Hepatocyte (in vitro differentiated cells): ENCODE measurements at places on chromosomes 11 and 22. TPM values are rescaled to one million over a fixed set of nuclear protein-coding genes. Genes with fewer than 3 reads are reported as not detected.

DNA sequence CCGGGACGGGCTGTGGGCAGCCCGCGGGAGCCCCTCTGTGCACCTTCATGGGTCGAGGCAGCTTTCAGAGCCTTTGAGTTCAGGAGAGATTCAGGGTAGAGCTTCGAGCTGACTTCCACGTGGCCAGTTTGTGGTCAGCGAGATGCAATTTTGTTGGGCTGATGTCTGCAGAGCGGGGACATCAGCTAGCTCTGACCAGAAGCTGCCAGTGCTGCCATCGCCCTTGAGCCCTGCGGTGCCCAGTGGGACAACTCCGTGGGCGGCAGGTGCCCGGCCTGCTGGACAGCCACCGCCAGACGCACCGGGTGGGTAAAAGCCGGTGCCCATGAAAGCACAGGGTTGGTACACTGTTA is 719 bp downstream of the TALDO1 start:
- peaks cover 16% of the 10 kb centered on the region for H3K4me1 ChIP-seq
- no peaks in the 10 kb centered on the region for H3K27me3 ChIP-seq
- peak overlapping the region; percentile 86 for H3K4me3 ChIP-seq
- no peak for DNase-seq
- H3K36me3 ChIP-seq: no peaks in the 10 kb centered on the region

- DNase-seq: no peak
- no peak overlapping the region for H3K4me3 ChIP-seq
- H3K27me3 ChIP-seq: no peaks in the 10 kb centered on the region
Observed at GRCh38 chr22:31223786-31224191, 11.7 kb downstream of the LIMK2 start.

GRCh38 chr11:66881927-66882452 is 25.1 kb downstream of the LRFN4 start:
- no peaks in the 10 kb centered on the region for H3K36me3 ChIP-seq
- DNase-seq: no peak
- H3K4me3 ChIP-seq: no peak overlapping the region
- peaks cover 16% of the 10 kb centered on the region for H3K4me1 ChIP-seq
- H3K27ac ChIP-seq: no peak overlapping the region
- H3K27me3 ChIP-seq: no peaks in the 10 kb centered on the region

GRCh38 chr11:58493676-58494075 is 14.2 kb downstream of the OR5B21 start:
- no peak overlapping the region for H3K4me3 ChIP-seq
- no peaks in the 10 kb centered on the region for H3K36me3 ChIP-seq
- H3K27me3 ChIP-seq: no peaks in the 10 kb centered on the region
- H3K4me1 ChIP-seq: no peaks in the 10 kb centered on the region
- DNase-seq: no peak

DNA sequence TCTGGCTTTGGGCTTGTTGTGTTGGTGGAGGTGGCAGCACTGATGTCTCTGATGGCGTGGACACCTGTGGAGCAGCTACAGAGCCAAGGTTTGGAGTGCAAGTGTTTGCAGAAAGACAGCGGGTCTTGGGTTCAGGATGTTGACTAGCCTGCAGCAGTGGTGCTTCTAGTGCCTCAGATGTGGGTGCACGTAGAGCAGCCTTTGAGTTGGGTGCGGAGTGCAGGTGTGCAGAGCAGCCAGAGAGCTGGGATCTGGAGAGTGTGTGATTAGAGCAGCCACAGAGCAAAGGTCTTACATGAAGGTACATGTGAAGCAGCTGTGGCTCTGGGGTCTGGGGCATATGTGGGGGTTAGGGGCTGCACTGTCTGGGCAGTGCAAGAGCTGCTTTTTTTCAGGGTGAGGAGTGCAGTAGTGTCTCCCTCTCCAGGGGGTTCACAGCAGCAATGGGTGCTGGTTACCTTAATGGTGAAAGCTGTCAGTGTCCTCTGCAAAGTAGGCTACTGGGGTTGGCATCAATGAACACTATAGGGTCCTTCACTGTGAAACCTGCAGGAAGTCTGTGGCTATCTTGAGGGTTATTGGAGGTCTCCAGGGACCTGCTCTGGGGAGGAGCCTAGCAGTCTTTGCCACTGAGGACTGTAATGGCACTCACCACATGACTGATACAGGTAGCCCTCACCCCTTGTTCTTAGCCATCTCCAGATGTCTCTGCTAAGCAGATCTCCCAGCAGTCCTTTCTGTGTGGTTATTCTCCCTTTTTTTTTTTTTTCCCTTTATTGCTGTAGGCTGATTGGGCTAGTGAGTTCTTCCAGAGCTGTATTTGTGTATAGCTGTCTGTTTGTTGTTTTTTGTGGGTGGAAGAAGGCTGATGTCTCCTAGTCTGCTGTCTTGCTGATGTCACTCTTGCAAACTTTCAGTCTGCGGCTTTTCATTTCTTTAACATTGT is 14.3 kb downstream of the BIRC2 start:
- no peaks in the 10 kb centered on the region for H3K4me1 ChIP-seq
- no peaks in the 10 kb centered on the region for H3K27me3 ChIP-seq
- no peak overlapping the region for H3K27ac ChIP-seq

- no peak overlapping the region for H3K27ac ChIP-seq
- DNase-seq: no peak
- H3K27me3 ChIP-seq: no peaks in the 10 kb centered on the region
- no peaks in the 10 kb centered on the region for H3K36me3 ChIP-seq
- H3K4me1 ChIP-seq: no peaks in the 10 kb centered on the region
Observed at GRCh38 chr11:79253280-79253679, 187.6 kb downstream of the TENM4 start.

Gene A4GALT
- 2.2 and 5.8 TPM in 2 replicates for polyA plus RNA-seq

Gene ANKK1
- 0.13 TPM in 1 of 2 replicates, not detected in the other for polyA plus RNA-seq

Gene OR6A2
- polyA plus RNA-seq: not detected in 2 replicates

Gene ZNF74
- 11.1 and 17.9 TPM in 2 replicates for polyA plus RNA-seq
